ENCODE measurements at places on chromosomes 13 and 19. TPM values are rescaled to one million over a fixed set of nuclear protein-coding genes. Genes with fewer than 3 reads are reported as not detected.

DNA sequence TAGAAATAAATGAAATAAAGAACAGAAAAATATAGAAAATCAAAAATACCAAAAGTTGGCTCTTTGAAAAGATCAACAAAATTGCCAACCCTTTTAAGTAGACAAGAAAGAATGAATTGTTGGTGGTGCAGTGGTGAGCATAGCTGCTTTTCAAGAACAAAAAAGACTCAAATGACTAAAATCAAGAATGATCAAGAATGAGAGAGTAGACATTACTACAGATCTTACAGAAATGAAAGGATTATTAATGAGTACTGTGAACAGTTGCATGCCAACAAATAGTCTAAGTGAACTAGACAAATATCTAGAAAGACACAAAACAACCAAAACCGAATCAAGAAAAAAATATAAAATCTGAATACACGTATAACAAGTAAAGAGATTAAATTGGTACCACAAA, 53.9 kb downstream of the FNDC3A start:
- H3K27ac ChIP-seq = no peak overlapping the region
- H3K36me3 ChIP-seq = peaks cover 44% of the 10 kb centered on the region
- H3K4me3 ChIP-seq = no peak overlapping the region
- DNase-seq = no peak

DNA sequence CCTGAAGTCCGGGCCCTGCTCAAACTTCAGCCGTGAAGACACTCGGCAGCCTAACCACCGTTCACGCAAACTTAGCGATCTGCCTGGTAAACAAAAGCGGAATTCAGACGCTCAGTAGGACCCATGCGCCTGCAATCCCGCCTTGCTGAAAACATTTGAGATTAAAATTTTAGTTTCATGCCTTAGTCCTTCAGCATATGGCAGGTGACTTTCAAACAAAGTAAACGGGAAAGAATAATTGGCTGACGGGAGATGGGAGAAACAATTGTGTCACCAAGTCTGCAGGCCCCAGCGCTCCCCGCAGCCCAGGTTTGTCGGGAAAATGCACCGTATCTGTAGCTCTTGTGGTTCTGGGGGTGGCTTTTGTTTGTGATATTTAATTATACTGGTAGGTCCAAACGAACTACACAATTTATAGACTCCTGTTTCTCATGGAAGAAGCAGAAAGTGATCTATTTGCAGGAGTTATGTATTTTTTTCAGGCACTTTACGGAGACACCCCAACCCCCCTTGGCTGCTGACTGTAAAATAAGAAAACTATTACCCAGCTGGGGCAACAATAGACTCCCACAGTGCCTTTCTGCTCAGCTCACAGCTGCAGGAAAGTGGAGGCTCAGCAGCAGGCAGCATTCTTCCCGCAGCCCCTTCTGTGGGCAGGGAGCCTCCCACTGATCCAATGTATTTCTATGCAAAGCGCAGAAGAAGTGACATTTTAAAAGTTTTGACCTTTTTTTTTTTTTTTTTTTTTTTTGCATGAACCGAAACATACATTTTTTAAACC, 94.8 kb downstream of the SOX1 start:
- H3K4me1 ChIP-seq = no peaks in the 10 kb centered on the region
- DNase-seq = no peak
- H3K4me3 ChIP-seq = no peak overlapping the region
- H3K36me3 ChIP-seq = peaks cover 13% of the 10 kb centered on the region

Gene FFAR1
- not detected for total RNA-seq

Gene ZNF99
- not detected for total RNA-seq

Gene CGB8
- total RNA-seq = 0.77 TPM

Gene NUMBL
- 54.8 TPM for total RNA-seq

GRCh38 chr19:46288896-46289588, 7.8 kb upstream of the HIF3A start:
- H3K4me3 ChIP-seq = peak overlapping the region; percentile 82
- H3K4me1 ChIP-seq = peaks cover 24% of the 10 kb centered on the region
- H3K27ac ChIP-seq = peak overlapping the region; percentile 97
- peak; percentile 96 for DNase-seq
- no peaks in the 10 kb centered on the region for H3K27me3 ChIP-seq

Gene ACP5
- 3.2 TPM for total RNA-seq

Gene TPTE2
- total RNA-seq = 0.09 TPM

- H3K36me3 ChIP-seq = no peaks in the 10 kb centered on the region
- no peak overlapping the region for H3K4me3 ChIP-seq
- H3K4me1 ChIP-seq = no peaks in the 10 kb centered on the region
- H3K27ac ChIP-seq = no peak overlapping the region
- H3K27me3 ChIP-seq = no peaks in the 10 kb centered on the region
These were observed 876.5 kb downstream of the PCDH9 start for GRCh38 chr13:66353664-66354063.

Gene RNF113B
- total RNA-seq = not detected

Gene VSTM1
- 1.2 TPM for total RNA-seq

- H3K27me3 ChIP-seq = no peaks in the 10 kb centered on the region
- no peak for DNase-seq
- H3K4me3 ChIP-seq = no peak overlapping the region
- H3K36me3 ChIP-seq = peaks cover 45% of the 10 kb centered on the region
These were observed 30.0 kb downstream of the FLT1 start for GRCh38 chr13:28464861-28465460.

DNA sequence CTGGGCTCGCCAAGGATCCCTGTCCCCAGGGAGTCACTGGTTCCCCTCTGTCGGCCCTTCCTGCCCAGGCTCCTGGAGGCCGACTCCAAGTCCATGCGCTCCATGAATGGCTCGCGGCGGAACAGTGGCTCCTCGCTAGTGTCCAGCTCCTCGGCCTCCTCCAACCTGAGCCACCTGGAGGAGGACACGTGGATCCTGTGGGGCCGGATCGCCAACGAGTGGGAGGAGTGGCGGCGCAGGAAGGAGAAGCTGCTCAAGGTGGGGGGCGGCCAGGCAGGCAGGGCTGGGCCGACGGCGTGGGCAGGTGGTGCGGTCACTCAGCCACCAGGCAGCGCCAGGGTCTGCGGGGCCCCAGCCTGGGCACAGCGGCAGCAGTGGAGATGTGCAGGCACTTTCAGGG, 17.6 kb downstream of the EVI5L start:
- no peak overlapping the region for H3K27ac ChIP-seq
- no peaks in the 10 kb centered on the region for H3K27me3 ChIP-seq
- H3K4me3 ChIP-seq = no peak overlapping the region
- no peaks in the 10 kb centered on the region for H3K4me1 ChIP-seq
- no peaks in the 10 kb centered on the region for H3K36me3 ChIP-seq

DNA sequence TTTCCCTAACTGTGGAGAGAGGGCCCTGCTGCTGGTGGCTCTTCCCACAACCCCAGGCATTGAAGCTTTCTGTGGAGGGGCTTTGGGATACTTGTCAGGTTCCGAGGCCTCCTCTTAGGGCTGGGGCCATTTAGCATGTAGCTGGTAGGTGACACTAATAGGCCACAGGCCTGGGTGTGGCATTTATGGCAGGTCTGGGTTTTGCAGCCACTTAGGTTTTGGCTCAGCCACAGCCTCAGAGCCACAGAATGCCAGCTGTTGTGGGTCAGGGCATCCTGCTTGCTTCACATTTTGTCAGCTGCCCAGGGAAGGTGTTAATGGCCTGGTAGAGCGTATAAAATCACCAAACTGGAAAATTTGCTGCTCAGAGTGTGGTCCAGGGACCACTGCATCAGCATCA, 15.7 kb downstream of the FAM124A start:
- H3K27me3 ChIP-seq = peaks cover 47% of the 10 kb centered on the region
- no peaks in the 10 kb centered on the region for H3K4me1 ChIP-seq

Gene B3GNT8
- 0.59 TPM for total RNA-seq

All from HFFc6 (cell line).